ENCODE measurements at places on chromosomes 1 and 21.

GRCh38 chr1:53559391-53559815 lies 100.2 kb downstream of the DMRTB1 start:
- no peak overlapping the region for H3K27ac ChIP-seq
- H3K27me3 ChIP-seq = peaks cover 4% of the 10 kb centered on the region
- H3K4me3 ChIP-seq = no peak overlapping the region
- peaks cover 4% of the 10 kb centered on the region for H3K4me1 ChIP-seq

GRCh38 chr1:1361982-1362423 lies 3.6 kb upstream of the MXRA8 start:
- no peaks in the 10 kb centered on the region for H3K36me3 ChIP-seq
- no peaks in the 10 kb centered on the region for H3K27me3 ChIP-seq
- no peak overlapping the region for H3K4me3 ChIP-seq

DNA sequence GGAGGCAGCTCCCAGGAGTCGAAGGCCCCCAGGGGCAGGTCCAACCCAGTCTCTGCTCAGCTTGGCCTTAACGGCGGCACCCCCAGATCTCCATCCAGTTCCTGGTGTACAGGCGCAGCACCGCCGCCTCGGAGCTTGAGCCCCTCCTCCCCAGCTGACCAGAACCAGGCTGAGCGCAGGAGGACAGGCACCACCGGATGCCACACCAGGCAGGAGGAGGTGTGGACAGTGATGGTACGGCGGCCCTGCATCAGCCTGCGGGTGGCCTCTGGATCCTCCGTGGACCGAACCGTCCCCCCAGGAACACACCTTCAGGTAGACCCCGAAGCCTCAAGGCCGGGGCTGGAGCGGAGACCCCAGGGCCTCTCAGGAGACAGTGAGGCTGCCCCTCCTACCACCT lies 16.4 kb downstream of the SLC66A1 start:
- no peak for DNase-seq

GRCh38 chr1:18805150-18805879 lies 54.1 kb downstream of the TAS1R2 start:
- DNase-seq = no peak
- H3K27ac ChIP-seq = no peak overlapping the region

GRCh38 chr1:52706941-52707926 lies 9.1 kb upstream of the COA7 start:
- H3K36me3 ChIP-seq = no peaks in the 10 kb centered on the region
- H3K27me3 ChIP-seq = no peaks in the 10 kb centered on the region
- peaks cover 7% of the 10 kb centered on the region for H3K4me1 ChIP-seq

DNA sequence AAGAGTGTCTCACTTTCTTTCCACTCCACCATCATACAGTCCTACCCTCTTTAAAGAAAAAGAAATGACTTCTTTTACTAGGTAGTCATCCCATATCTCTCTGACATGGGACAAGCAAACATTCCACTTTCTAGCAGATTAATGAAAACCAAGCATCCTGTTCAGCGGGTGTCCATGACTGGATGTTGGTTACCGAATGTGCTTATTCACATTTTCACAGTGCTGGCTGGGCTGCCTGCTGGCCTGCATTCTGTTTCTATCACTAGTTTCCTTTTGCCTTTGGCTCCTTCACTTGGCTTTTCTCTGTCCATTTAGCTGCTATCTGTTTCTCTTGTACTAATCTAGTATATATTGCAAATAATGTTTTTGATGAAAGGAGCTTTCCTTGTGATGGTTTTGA lies 598.4 kb downstream of the RWDD3 start:
- H3K4me3 ChIP-seq = no peak overlapping the region
- H3K36me3 ChIP-seq = no peaks in the 10 kb centered on the region
- no peak overlapping the region for H3K27ac ChIP-seq
- no peak for DNase-seq
- H3K4me1 ChIP-seq = no peaks in the 10 kb centered on the region

DNA sequence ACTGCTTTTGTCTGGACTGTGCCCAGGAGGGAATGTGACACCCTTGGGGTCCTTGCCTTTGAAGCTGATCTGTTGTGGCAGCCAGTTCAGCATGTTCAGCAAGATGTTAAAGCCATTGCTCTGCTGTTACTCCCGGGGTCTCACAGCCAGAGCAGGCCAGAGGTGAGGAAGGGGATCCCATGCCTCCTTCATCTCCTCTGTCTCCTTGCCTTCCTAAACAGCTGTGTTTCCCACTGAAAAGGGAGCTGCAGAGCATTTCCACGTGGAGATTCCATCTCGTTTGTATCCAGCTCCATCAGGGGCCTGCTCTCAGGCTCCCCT lies 135.8 kb upstream of the COL6A1 start:
- H3K4me1 ChIP-seq = peaks cover 11% of the 10 kb centered on the region
- H3K4me3 ChIP-seq = no peak overlapping the region
- no peaks in the 10 kb centered on the region for H3K27me3 ChIP-seq
- DNase-seq = no peak
- H3K36me3 ChIP-seq = no peaks in the 10 kb centered on the region

DNA sequence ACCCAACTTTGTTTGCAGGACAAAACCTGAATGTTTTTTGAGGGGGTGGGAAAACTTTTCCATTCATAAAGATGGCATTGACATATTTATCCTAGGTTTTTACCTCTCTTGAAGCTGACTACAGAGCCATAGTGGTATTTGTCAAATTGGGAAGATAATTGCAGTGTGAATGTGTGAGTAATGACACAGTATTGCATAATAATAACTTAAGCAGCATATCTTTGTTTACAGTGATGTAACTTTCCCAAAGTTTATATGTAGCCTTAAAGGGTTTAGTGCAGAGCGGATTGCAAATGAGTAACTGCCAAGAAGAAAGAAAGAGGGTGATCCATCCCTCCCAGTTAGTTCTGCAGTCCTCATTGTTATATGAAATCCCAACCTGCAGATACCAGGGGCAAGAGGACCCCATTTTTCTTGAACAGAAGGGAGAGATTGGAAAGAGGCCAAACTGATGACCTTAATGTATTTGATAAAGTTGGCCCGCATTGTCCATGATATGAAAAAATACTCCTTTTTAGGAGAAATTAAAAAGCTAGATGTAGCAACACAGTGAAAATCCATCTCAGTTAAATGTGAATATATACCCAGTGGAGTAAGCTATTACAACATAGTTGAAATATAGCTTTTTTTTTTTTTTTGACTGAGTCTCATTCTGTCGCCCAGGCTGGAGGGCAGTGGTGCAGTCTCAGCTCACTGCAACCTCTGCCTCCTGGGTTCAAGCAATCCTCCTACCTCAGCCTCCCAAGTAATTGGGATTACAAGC lies 23.7 kb upstream of the NFIA start:
- peaks cover 11% of the 10 kb centered on the region for H3K27me3 ChIP-seq
- H3K4me1 ChIP-seq = peaks cover 24% of the 10 kb centered on the region
- no peak overlapping the region for H3K4me3 ChIP-seq
- H3K27ac ChIP-seq = no peak overlapping the region
- no peak for DNase-seq

DNA sequence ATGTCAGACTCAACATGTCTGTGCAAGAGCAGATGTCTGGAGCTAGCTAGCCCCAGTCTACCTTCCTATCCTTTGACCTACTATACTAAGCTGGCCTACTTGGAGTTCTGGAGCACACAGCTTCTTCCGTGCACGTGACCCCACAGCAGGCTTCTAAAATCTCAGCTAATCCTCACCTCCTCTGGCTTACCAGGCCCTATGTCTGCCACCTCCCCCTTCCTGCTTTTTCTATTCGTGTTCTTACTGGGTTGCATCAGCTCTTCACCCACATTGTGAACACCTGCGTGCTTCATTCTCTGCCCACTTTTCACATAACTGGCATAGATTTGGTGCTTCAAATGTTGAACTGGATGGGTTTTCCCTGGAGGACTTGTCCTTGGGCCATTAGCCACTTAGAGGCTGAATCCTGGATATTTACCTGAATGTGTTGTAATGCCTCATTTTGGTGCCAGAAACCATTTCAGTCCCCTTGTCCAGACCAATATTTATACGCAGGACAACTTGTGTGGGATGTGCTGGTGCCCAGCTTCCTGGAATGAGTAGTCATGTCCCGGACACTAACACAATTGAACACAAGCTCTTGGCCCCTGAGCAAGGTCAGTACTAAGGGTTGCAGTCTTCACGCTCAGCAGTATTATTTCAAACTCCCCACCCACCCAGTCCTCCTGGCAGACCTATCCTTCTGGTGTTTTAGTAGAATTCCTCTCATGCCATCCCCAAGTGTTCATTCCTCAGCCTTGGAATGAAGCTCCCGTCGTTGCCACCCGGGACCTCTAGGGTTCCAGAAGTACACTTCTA lies 24.0 kb downstream of the TENT5C start:
- H3K36me3 ChIP-seq = no peaks in the 10 kb centered on the region
- no peaks in the 10 kb centered on the region for H3K27me3 ChIP-seq
- no peak for DNase-seq
- no peak overlapping the region for H3K4me3 ChIP-seq

DNA sequence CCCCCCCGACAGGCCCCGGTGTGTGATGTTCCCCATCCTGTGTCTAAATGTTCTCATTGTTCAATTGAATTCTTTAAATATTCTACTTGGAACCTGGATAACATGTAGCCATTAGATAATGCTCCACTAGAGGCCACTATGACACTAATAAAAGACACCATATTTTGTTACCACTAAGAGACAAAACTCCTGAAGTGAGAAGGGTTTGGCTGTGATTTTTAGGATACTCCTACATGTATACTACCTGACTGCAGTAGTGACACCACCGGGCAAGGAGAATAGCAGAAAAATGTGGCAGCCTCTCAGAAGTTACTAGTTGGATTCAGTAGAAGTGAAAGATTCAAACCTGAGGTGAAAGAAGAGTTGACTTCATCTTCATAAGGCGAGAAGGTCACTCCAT lies 36.0 kb downstream of the F5 start:
- no peaks in the 10 kb centered on the region for H3K27me3 ChIP-seq
- no peak overlapping the region for H3K27ac ChIP-seq
- DNase-seq = peak; percentile 63
- H3K4me3 ChIP-seq = no peak overlapping the region
- H3K36me3 ChIP-seq = no peaks in the 10 kb centered on the region

DNA sequence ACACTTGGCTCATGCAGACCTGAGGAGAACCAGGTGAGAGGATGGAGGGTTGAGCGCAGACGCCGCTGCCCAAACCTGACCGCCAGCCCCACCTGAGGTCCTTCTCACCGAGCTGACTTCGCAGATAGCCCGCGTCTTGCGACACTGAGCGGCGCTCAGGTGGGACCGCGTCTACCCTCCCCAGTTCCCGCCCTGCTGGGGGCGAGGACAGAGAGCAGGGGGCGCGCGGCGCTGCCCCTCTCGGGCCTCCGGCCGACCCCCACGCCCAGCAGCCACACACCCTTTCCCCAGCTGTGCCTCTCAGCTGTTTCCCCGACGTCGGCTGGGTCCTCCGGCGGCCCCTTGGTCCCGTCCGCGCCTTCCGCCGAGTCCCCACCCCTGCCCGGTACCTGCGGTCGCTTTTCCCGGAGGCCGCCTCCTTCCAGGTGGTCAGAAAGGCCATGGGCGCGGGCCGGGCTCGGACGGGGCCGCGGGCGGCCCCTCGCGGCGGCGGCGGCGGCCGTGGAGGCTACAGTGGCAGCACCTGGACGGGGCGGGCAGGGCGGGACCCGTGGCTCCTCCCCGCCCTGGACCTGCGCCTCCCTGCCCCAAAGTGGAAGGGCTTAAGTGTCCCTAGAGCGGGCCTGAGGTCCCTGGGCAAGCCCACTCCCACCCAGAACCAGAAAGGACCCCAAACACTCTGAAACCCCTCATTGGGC lies 14.4 kb upstream of the TTC39A start:
- peak; percentile 70 for DNase-seq
- peaks cover 13% of the 10 kb centered on the region for H3K27me3 ChIP-seq
- H3K36me3 ChIP-seq = no peaks in the 10 kb centered on the region

GRCh38 chr21:33866826-33867225 lies 48.8 kb downstream of the ATP5PO start:
- no peaks in the 10 kb centered on the region for H3K36me3 ChIP-seq
- H3K27ac ChIP-seq = no peak overlapping the region
- DNase-seq = no peak
- H3K4me1 ChIP-seq = no peaks in the 10 kb centered on the region
- no peak overlapping the region for H3K4me3 ChIP-seq

DNA sequence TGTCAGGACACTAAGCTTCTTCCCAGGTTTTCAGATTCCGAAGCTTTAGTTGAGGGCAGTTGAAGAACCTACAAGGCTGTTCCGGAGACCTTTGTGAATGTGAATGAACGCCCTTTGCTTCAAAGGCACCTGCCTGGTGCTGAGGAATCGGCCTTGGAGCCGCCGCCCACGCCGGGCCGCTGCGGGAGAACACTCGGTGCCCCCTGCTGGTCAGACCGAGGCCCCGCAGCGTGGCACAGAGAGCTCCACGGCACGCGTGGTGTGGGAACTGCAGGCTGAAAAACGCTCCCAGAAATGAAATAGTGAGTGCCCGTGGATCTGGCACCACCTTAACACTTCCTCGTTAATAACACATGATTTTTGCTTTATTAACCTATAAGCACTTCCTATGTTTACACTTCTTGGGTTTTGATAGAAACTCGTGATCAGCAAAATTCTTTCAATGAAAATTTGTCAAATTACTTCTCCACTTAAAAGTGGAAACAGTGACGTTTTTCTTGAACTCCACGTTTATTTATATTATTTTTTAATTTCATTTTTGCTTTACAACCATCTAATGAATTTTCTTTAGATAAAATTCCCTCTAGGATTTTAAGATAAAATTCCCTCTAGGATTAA lies 460.6 kb downstream of the DSCAM start:
- no peak overlapping the region for H3K4me3 ChIP-seq
- H3K27ac ChIP-seq = no peak overlapping the region
- DNase-seq = peak; percentile 86
- H3K27me3 ChIP-seq = peaks cover 9% of the 10 kb centered on the region
- no peaks in the 10 kb centered on the region for H3K4me1 ChIP-seq
- no peaks in the 10 kb centered on the region for H3K36me3 ChIP-seq

DNA sequence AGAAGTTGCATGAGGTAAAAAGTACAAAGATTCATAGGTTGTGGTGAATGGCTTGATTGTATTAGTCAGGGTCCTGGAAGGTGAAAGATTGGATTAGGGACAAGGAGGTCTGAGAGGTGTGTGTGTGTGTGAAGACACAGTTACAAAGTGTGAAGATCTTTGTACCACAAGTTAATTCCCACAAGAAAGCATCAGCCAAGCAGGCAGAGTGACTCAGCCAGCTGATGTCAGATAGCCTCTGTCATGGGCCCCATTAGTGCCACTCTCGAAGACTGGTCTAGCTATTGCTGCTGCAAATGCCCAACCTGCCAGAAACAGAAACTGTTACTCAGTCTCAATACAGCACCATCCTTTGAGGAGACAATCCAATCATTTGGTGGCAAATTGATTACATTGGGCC lies 96.5 kb downstream of the DTL start:
- no peak overlapping the region for H3K4me3 ChIP-seq
- no peaks in the 10 kb centered on the region for H3K4me1 ChIP-seq
- H3K36me3 ChIP-seq = no peaks in the 10 kb centered on the region

DNA sequence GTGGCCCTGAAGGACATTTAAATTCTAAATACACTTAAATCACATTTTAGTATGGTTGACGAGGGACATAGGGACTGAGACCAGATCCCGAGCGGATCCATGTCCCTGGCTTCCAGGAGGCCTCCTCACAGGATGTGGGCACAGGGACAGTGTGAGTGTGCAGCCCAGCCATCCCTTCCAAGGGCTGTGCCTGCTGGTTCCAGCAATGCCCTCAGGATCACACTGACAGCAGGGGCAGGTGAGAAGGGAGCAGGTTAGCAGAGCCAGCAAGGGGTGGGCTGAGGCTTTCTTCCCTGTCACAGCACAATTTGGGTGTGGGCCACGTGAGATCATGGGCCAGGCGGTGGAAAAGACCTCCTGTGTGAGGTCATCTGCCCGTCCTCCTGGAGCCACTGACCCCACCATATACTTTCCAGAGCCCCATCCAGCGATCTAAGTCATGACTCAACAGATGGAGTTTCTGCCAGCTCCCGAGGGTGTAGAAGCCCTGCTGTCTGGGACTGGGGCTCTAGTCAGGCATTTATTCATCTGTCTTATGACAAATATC lies 37.0 kb upstream of the PRSS38 start:
- H3K27me3 ChIP-seq = no peaks in the 10 kb centered on the region
- no peak overlapping the region for H3K4me3 ChIP-seq
- no peaks in the 10 kb centered on the region for H3K4me1 ChIP-seq
- H3K27ac ChIP-seq = no peak overlapping the region
- no peaks in the 10 kb centered on the region for H3K36me3 ChIP-seq
- no peak for DNase-seq
